ENCODE measurements at places on chromosomes 12 and 14.
A peak's percentile ranks its signal among the peaks of the same experiment; 100 is the strongest.

DNA sequence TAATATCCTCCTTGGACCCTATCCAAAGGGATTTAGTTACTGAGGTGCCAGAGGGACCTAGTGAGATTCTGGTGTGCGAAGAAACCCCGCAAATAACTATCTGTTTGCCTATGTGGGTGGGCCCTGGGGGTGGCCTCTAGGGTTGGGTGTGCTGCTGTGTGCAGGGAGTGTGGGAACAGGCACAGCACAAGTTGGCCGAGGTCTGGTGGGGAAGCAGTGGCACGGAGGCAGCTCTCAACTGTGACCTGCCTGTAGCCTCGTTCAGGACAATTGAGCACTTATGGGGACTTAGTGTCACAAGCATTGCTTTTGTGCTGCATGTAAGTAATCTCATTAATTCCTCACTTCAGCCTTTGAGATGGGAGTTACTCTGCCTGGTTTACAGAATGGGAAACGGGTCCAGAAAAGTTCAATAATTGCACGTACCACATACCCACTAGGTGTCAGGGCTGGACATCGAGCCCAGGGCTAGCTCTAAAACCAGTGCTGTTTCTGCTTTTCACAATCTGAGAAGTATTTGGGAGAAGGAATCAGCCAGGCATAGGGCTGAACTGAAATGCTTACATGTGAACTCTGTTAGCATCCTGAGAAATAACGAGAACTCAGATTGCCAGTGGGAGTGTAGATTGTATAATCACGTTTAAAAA lies 58.8 kb downstream of the TECPR2 start:
- no peak for DNase-seq

- no peak for DNase-seq
Measured at GRCh38 chr14:32121948-32122347, 44.8 kb downstream of the ARHGAP5 start.

DNA sequence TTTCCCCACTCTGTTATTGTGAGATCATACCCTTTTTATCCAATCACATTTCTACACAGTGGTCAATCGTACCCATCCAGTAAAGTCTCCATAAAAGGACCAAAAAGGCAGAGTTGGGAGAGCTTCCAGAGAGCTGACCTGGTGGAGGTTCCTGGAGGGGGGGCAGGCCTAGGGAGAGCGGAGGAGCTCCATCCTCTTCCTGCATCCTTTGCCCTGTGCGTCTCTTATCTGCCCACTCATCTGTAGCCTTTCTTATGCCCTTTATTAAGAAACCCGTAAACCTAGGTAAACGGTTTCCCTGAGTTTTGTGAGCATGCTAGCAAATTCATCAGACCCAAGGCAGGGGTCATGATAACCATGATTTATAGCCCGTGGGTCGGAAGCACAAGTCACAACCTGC lies 26.2 kb downstream of the EVL start:
- DNase-seq = peak; percentile 19

DNA sequence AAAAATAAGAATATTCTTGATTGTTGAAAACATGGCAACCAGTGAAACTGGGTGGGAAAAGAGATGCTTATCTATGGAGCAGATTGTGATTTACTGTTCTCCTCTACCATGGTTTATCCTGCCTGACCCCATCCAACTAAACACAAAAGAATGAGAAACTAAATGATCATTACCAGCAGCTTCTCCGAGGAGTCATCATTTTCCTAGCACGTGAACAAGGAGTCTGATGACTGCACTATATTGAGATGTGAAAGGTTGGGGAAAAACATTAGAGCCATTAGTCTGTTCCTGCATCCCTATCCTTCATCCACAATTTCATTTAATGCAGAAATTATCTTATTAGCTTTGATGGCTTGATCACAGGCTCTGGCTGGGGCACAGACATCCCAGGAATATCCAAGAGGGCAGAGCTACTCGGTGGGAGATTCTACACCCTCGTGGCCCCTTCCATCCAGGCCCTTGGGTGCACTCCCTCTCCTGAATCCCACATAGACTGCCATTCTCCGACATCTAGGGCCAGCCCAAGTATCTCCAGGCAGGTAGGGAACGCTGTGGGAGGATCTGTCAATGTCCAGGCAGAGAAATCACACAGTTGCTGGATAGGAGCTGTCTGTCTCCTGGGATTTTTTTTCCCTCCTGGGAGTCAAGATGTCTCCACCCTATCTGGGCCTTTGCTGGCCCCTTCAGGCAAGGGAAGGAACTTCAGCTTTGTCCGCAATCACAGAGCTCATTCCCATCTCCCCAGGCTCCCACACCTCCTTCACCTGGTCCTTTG lies 43.3 kb upstream of the DHRS4 start:
- peak; percentile 47 for DNase-seq

DNA sequence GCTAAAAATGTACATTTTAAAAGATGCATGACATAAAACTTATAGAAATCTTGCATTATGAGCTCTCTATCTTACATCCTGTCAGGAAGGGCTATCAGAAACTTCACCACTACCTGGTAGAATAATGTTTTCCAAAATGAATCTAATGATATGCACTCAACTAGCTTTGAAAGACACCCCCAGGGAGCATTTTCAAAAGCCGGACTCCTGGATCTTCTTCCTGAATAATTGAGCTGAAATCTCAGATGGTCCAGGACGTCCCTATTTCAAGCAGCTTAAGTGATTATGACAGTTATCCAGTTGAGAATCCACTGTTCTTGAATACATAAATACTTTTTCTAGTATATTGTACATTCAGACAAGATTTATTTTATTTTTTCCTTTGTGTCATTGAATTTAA lies 200.6 kb upstream of the MGAT4C start:
- DNase-seq = no peak

GRCh38 chr12:117090816-117091711 lies 8.2 kb downstream of the TESC start:
- no peak for DNase-seq

GRCh38 chr12:29552324-29552927 lies 54.9 kb upstream of the OVCH1 start:
- DNase-seq = peak; percentile 81

DNA sequence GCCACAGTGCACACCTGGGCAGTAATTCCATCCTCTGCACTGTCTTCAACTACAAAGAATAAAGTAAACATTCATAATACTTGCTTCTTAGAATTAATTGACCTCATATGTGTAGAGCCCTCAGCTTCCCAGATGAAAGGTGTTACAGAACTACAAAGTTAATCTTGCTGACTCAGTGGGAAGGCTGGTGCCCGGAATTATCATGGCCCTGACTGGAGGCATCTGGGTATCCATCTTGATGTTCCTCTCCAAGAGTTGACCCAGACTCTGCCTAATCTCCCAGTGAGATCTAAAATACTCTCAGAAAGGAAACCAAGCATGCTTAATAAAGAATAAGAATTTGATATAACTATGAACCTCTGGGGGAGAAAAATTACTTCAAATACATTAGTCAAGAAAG lies 147.0 kb upstream of the ARID2 start:
- no peak for DNase-seq

- DNase-seq = no peak
Measured at GRCh38 chr12:46499226-46499625, 126.7 kb upstream of the SLC38A2 start.

DNA sequence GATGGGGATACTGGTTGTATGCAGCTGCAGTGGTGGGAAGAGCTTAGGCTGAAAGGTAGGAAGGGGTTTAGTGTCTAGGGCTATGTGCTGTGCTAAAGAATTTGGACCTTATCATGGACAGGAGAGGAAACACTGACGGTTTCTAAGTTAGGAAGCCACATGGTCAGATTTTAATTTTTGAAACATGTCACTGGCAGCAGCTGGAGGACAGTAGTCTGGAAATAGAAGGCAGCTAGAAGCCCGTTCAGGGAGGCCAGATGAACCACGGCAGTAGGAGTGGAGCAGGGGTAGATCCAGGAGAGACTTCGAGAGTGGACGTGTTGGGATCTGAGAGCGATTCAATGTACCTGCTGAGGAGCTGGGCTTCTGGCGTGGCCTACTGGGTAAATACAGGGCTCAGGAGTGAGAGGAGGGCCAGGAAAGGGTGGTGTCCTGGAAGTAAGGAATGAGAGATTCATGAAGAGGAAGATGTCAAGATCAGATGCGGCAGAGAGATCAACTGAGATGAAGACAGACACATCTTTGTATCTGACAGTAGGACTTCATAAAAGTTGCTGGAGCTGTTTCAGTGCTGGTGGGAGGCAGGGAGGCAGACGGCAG lies 64.9 kb downstream of the PRKCH start:
- DNase-seq = no peak

GRCh38 chr12:22733756-22734155 lies 108.8 kb downstream of the ETNK1 start:
- no peak for DNase-seq

- no peak for DNase-seq
Measured at GRCh38 chr14:94361682-94362081, 26.7 kb downstream of the SERPINA1 start.

- no peak for DNase-seq
Measured at GRCh38 chr14:89470401-89470800, 53.4 kb upstream of the FOXN3 start.

- no peak for DNase-seq
Measured at GRCh38 chr14:54881761-54882401, 20.7 kb downstream of the GCH1 start.

DNA sequence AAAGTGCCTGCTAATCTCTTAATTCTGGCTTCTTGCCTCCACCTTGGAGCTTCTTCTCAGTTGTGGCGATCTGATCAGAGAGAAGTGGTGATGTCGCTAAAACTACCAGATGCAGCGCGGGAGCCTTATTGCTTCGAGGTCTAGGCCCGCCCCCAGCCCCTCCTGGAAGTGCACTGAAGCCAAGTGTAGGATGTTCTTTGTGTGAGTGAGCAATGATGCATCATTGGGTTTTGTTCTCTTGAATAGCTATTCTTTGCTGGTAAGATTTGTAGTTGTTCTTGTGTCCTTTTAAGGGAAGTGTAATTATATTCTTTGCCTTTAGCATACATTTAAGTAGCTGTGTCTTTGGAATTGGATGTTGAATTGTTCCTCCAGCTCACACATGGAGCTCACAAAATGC lies 35.8 kb downstream of the MTHFD1 start:
- DNase-seq = peak; percentile 63

- peak; percentile 59 for DNase-seq
Measured at GRCh38 chr14:68968051-68968450, 11.1 kb downstream of the ACTN1 start.

DNA sequence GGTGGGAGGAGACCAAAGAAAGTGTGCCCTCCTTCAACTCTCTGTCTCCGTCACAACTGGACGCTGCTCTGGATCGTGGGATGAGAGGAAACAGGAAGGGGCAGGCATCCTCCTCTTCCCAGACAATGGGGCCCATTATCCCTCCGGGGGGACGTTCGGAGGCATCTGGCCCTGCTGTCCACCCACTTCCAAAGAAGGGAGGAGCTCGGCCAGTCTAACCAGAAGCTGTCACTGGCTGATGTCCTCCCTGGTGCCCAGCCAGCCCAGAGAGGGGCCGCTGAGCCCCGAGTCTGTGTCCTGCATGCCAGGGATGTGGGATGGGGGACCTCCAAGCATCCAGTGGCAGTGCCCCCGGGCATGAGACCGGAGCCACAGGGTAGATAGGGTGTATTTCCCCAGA lies 39.8 kb upstream of the MEG3 start:
- DNase-seq = no peak

DNA sequence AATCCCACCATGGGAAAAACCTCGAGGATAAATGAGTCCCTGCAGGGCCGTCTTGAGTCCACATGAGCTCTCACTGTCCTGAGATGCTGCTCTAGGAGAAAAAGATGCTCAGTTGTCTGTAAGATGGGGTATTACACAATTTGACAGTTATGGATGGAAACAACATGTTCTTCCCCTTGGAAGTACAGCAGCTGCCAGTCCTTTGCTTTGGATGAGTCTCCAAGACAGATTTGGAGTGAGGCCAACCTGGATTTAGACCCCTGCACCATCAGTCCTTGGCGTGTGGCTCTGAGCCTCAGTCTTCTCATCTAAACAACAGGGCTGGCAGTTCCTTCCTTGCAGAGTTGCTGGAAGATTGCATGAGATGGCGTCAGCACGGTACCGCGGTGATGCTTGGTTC lies 309.1 kb upstream of the FKBP4 start:
- DNase-seq = no peak

- no peak for DNase-seq
Measured at GRCh38 chr12:88181881-88182280, 39.8 kb downstream of the TMTC3 start.

DNA sequence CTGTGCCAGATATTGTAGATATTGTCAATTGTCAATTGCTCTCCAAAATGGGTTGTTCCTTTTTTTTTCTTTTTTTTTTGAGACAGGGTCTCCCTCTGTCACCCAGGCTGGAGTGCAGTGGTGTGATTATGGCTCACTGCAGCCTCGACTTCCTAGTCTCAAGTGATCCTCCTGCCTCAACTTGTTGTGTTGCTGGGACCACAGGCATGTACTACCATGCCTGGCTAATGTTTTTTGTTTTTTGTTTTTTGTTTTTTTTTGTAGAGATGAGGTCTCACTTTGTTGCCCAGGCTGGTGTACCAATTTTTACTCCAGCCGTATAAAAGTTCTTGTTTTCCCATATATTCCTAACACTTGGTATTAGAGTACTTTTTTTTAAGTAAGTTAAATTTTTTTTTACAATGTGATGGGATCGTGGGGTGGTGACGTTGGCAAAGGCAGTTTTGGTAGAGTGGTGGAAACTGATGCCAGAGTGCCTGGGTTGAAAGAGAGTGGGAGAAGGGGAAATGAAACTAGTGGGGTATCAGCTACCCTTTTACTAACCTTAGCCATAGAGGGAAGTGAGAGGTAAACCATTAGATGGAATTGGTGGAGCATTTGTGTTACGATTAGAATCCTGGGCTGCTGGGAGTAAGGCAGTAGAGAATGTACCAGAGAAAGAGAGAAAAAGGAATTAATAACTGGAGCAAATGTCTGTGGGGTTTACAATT lies 33.0 kb upstream of the CFAP54 start:
- DNase-seq = no peak

GRCh38 chr12:30180602-30181001 lies 396.9 kb upstream of the TMTC1 start:
- no peak for DNase-seq

DNA sequence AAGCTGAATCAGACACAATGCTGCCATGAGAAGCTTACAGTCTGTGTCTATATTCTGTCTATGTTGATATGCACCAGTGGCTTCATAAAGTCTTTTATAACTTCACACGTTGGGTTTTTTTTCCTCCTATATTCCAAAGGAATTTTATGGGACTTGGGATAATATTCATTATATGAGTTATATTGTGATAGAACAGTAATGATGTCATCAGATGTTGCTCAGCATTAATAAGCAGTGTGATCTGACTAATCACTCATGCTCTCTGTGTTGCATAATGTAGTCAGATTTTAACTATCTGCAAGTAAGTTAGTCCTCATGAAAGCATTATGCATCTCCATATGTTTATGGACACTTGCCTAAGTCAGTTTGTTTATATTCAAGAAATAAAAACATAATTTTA lies 159.6 kb downstream of the PLCZ1 start:
- DNase-seq = no peak

DNA sequence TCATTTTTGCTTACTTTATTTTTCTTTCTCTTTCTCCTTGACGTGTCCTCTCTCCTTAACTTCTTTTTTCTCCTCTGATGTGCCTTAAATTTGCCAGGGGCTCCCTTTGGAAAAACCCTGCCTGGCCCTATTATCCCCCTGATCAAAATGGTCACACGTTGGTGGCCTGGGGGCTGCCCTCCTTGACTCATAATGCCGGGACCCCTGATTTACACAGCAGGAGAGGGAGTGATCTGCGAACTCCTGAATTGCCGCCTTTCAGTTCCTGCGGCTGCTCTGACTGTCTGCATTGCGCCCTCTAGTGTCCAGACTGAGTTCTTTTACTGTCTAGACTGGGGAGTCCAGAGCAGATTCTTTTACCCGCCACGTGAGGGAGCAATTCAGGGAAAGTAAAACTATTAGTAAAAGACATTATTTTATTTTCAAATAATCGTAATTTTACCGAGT lies 44.8 kb upstream of the GZMB start:
- peak; percentile 82 for DNase-seq

GRCh38 chr12:3102771-3103410 lies 25.7 kb downstream of the TSPAN9 start:
- no peak for DNase-seq

Data from stimulated activated CD8-positive, alpha-beta memory T cell treated with anti-CD3 and anti-CD28 coated beads, Interleukin-4, amount 100 ng/mL, for 48 hours (primary cell).